ENCODE measurements at places on chromosomes 1 and 21. TPM values are rescaled to one million over a fixed set of nuclear protein-coding genes. Genes with fewer than 3 reads are reported as not detected.

CLDN14 gene
- not detected for total RNA-seq

CNIH3 gene
- total RNA-seq: not detected

FNDC5 gene
- total RNA-seq: 21.0 TPM

PCAT6 gene
- total RNA-seq: not detected

STIL gene
- total RNA-seq: 44.9 TPM

CCT3 gene
- total RNA-seq: 39.1 TPM

LYSMD1 gene
- 4.8 TPM for total RNA-seq

PFKFB2 gene
- 40.0 TPM for total RNA-seq

PDE4B gene
- total RNA-seq: 11.1 TPM

TMEM52 gene
- total RNA-seq: not detected

RIMKLA gene
- 12.7 TPM for total RNA-seq

GRCh38 chr1:59043796-59044195, 253.1 kb upstream of the FGGY start:
- H3K4me1 ChIP-seq: peaks cover 36% of the 10 kb centered on the region
- H3K4me3 ChIP-seq: no peak overlapping the region
- no peaks in the 10 kb centered on the region for H3K27me3 ChIP-seq
- no peak for DNase-seq
- peak overlapping the region; percentile 63 for H3K27ac ChIP-seq

GRCh38 chr1:143720087-143721023, 251.4 kb downstream of the FAM72C start:
- peak; percentile 85 for DNase-seq
- H3K4me3 ChIP-seq: no peak overlapping the region
- no peaks in the 10 kb centered on the region for H3K36me3 ChIP-seq
- no peak overlapping the region for H3K27ac ChIP-seq
- no peaks in the 10 kb centered on the region for H3K4me1 ChIP-seq

DNA sequence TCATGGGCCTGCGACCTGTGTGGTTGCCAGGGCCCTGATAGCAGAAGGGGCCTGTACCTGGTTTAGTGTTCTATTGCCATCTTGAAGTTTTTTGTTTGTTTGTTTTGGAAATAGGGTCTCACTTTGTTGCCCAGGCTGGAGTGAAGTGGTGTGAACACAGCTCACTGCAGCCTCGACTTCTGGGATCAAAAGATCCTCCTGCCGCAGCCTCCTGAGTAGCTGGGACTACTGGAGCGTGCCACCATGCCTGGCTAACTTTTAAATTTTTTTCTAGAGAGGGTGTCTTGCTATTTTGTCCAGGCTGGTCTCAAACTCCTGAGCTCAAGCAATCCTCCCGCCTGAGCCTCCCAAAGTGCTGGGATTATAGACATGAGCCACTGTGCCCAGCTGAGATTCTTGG, 72.9 kb downstream of the UBE2T start:
- H3K36me3 ChIP-seq: no peaks in the 10 kb centered on the region
- no peak overlapping the region for H3K4me3 ChIP-seq
- H3K27ac ChIP-seq: no peak overlapping the region
- H3K27me3 ChIP-seq: no peaks in the 10 kb centered on the region

- H3K27me3 ChIP-seq: no peaks in the 10 kb centered on the region
- no peaks in the 10 kb centered on the region for H3K36me3 ChIP-seq
- no peaks in the 10 kb centered on the region for H3K4me1 ChIP-seq
- peak overlapping the region; percentile 40 for H3K27ac ChIP-seq
- DNase-seq: peak; percentile 44
Observed at GRCh38 chr21:42047821-42048613, 23.1 kb upstream of the UMODL1 start.

DNA sequence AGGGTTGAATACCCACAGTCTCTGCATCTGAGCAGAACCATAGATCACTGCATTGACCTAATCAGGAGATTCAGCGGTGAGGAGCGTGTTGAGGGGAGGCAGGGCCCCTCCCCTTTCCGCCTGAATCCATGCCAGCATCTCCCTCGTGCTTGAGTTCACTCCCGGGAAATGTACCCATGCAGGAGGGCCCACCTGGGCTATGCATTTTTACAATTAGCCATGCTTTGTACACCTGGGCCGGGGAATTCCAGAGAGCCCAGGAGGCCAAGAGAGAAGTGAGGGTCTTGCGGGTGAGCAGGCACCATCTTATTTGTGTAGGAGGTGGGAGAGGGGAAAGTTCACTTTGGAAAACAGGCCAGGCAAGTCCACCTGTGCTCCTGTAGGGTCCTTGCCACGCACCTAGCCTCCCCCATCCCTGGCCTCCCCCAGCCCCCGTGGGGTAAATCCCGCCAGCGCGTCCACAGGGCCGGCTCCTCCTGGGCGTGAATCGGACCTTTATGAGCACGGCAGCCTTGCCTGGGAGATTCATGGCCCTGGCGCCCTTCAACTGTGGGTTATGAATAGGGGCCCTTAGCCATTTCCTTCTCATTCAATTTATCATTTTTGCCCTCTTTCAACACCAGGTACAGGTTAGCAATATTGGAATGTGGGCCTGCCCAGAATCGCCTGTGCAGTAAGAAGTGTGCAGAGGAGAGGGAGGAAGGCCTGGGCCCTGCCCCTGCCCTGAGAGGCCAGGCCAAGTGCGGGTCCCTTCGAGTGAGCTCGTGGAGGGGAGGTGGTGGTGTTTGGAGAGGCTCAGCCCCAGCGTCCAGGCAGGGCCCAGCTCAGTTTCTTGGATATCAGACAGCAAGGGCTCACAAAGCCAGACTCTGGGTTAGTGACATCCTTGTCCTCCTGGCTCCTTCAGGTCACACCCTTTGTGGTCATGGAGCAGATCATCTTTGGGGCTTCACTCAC, 84.4 kb upstream of the ACTRT2 start:
- H3K36me3 ChIP-seq: no peaks in the 10 kb centered on the region
- no peaks in the 10 kb centered on the region for H3K27me3 ChIP-seq
- DNase-seq: no peak
- H3K4me1 ChIP-seq: no peaks in the 10 kb centered on the region
- no peak overlapping the region for H3K27ac ChIP-seq

DNA sequence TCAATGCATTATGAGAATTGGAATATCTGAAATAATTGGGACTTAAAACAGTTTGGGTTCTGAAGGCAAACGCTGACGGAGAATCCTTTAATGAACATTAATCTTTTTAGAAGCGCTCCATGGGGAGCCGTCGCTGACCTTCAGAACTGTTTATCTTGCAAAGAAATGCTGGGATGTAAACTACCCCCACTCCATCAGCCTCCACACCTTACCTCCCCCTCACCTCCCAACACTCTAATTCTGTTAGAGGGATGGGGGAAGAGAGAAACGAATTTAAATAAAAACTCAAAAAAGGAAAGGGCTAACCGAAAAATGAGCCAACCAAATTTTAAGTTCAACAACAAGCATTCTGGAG, 44.1 kb upstream of the DNAJC6 start:
- H3K4me3 ChIP-seq: peak overlapping the region; percentile 56
- H3K36me3 ChIP-seq: no peaks in the 10 kb centered on the region
- DNase-seq: no peak
- H3K27ac ChIP-seq: peak overlapping the region; percentile 62

- no peaks in the 10 kb centered on the region for H3K36me3 ChIP-seq
- H3K27me3 ChIP-seq: no peaks in the 10 kb centered on the region
- peaks cover 14% of the 10 kb centered on the region for H3K4me1 ChIP-seq
- peak; percentile 38 for DNase-seq
Observed at GRCh38 chr1:39672551-39672947, 642 bp upstream of the NT5C1A start.

DNA sequence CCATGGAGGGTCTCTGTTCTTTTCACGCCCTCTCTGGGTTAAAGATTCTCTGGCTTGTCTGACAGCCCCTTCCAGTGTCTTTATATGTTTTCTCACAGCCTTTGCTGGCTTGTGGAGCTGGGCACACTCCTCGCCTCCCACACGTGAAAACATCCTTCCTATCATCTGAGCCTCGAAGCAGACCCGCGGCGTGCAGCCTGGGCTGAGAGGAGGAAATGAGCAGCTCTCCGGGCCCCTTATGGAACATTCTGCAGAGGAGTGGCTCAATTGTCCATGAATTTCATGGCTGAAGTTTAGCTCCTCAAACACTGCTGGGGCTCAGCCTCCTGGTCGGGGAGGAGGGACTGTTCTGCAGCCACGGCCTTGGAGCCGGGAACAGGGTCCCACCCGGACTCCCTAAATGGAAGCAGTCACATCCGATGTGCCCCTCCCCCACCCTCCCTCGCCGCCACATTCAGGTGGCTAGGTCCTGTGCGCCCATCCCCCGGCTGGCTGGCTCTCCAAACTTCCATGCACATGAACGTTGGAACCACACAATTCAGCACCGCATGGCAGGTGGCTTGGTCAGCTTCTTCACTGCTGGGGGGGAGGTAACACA, 15.1 kb upstream of the PDE9A start:
- H3K4me1 ChIP-seq: no peaks in the 10 kb centered on the region
- H3K27ac ChIP-seq: no peak overlapping the region
- no peaks in the 10 kb centered on the region for H3K36me3 ChIP-seq
- no peaks in the 10 kb centered on the region for H3K27me3 ChIP-seq
- no peak for DNase-seq

DNA sequence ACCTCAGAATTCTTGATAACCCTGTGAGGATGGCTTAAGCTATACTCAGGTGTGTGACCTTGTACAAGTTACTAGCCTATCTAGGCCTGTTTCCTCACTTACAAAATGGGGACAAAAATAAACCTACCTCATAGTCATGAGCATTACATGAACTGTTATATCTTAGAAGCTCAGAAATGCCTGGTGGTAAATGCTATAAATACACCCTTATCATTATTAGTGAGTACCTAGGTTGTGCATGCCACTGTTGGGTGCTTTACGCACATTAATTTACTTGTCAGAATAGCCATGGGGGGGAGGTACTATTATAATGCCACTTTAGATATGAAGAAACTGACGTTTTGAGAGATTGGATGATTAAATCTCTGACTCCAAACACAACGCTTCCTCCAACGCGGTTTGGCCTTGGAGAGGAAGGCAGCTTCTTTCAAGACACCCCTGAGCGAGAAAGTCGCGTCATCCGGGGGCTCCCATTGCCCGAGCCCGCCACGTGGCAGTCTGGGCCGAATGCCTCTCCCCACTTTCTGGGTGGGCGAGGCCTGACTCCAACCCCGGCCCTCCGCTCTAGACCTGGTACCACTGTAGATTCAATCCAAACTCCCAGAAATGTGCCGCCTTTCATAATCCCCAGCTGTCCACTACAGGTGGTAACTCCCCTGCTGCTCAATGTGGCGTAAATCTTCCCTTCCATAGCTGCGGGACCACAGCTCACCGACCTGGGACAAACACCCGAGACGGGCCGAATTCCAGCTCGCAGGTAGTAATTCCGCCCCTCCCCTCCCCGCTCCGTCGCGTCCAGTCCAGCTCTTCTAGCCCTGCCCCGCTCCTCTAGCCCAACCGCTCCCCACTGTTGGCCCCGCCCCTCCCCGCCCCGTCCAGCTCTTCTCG, 771 bp upstream of the RAD54L start:
- peak overlapping the region; percentile 82 for H3K27ac ChIP-seq
- peak overlapping the region; percentile 85 for H3K4me3 ChIP-seq
- no peak for DNase-seq
- H3K27me3 ChIP-seq: no peaks in the 10 kb centered on the region
- no peaks in the 10 kb centered on the region for H3K36me3 ChIP-seq

DNA sequence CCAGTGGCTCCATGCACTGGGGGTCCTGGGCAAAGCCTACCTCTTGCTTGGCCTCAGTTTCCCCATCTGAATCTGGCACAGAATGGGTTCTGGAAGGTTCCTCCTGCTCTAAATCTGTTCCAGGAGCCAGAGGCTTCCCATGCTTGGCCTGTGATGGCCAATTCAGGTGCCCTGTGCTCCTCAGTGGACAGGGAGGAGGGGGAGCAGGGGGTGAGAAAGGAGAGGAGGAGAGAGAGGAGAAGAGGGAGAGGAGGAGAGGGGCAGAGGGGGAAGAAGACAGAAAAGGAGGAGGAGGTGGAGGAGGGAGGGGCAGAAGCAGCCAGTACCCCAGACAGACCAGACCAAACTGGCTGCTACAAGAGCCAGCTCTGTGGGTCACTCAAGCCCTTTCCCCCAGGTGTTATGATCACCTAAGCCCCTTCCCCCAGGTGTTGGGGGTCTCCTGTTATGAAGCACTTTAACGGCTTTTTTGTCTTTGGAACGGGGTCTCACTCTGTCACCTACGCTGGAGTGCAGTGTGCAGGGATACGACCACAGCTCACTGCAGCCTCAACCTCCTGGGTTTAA, 43.7 kb downstream of the TRIM11 start:
- no peaks in the 10 kb centered on the region for H3K36me3 ChIP-seq
- no peak overlapping the region for H3K4me3 ChIP-seq
- H3K4me1 ChIP-seq: no peaks in the 10 kb centered on the region
- no peak for DNase-seq
- no peak overlapping the region for H3K27ac ChIP-seq
- H3K27me3 ChIP-seq: peaks cover 2% of the 10 kb centered on the region

DNA sequence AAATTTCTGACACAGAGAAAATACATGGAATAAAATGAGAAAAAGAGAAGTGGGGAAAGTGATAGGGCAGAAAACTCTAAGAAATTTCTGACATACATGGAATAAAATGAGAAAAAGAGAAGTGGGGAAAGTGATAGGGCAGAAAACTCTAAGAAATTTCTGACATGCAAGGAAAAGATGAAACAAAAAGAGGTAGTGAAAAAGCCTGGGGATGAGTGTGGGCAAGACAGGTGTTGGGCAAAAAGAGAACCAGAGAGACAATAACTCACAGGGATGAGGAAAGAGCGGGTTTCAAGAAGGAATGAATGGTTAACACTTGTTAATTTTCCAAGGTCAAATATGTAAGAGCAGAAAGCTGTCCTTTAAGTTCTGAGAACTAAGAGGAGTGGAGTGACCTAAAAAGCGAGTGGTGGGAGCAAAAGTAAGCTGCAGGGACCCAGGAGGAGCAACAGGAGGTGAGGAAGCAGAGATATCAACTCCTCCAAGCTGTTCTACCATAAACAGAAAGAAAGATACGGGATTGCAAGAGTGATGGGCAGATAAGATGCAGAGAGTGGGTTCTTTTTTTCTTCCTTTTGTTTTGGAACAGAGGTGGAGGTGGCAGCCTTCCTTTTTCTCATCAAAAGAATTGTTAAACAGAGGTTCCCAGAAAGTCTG, 29.9 kb upstream of the EXO1 start:
- H3K27me3 ChIP-seq: no peaks in the 10 kb centered on the region
- H3K36me3 ChIP-seq: no peaks in the 10 kb centered on the region
- H3K27ac ChIP-seq: no peak overlapping the region
- no peak for DNase-seq
- H3K4me3 ChIP-seq: no peak overlapping the region

- H3K27me3 ChIP-seq: no peaks in the 10 kb centered on the region
- H3K27ac ChIP-seq: no peak overlapping the region
- H3K4me3 ChIP-seq: no peak overlapping the region
- DNase-seq: no peak
Observed at GRCh38 chr1:195849180-195849579, 759.1 kb downstream of the KCNT2 start.

- H3K36me3 ChIP-seq: no peaks in the 10 kb centered on the region
- no peaks in the 10 kb centered on the region for H3K27me3 ChIP-seq
- H3K4me3 ChIP-seq: no peak overlapping the region
- DNase-seq: no peak
- no peaks in the 10 kb centered on the region for H3K4me1 ChIP-seq
Observed at GRCh38 chr1:32256473-32257226, 5.6 kb downstream of the LCK start.

- no peak overlapping the region for H3K4me3 ChIP-seq
- no peak overlapping the region for H3K27ac ChIP-seq
- no peaks in the 10 kb centered on the region for H3K27me3 ChIP-seq
- H3K36me3 ChIP-seq: no peaks in the 10 kb centered on the region
Observed at GRCh38 chr1:170221495-170221894, 75.7 kb downstream of the NTMT2 start.

Measured in stomach (tissue), 19 donors.